ENCODE measurements at places on chromosomes 6 and 20.

DNA sequence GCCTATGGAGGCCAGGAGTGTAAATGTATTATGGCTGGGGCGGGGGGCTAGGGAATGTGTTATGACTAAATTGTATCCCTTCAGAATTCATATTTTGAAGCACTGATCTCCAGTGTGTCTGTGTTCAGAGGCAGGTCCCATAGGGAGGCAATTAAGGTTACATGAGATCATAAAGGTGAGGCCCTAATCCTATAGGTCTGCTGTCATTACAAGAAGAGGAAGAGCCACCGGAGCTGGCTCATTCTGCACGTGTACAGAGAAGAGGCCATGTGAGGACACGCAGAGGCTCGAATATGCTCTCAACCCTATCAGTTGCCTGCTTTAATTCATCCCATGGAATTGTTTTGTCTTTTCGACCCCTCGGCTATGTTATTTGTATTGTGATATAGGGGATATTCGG is 76.9 kb downstream of the VTA1 start:
- no peak for DNase-seq

DNA sequence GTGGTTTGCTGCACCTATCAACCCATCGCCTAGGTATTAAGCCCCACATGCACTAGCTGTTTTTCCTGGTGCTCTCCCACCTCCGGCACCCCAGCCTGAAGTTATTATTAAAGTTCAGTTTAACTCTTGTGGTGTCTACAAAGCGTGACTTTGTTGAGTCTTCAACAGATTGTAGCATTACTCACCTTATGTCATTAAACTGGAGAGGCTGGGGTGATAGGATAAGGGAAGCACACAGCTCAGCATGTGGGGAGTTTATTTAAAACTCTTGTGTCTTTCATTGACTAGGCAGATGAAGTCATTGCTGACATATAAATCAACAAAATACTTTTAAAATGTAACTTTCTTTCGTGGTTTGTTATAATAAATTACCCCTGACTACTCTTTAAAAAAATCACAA is 84.7 kb upstream of the GCM1 start:
- no peak for DNase-seq

GRCh38 chr6:106104476-106104875 is 18.3 kb downstream of the PRDM1 start:
- no peak for DNase-seq

DNA sequence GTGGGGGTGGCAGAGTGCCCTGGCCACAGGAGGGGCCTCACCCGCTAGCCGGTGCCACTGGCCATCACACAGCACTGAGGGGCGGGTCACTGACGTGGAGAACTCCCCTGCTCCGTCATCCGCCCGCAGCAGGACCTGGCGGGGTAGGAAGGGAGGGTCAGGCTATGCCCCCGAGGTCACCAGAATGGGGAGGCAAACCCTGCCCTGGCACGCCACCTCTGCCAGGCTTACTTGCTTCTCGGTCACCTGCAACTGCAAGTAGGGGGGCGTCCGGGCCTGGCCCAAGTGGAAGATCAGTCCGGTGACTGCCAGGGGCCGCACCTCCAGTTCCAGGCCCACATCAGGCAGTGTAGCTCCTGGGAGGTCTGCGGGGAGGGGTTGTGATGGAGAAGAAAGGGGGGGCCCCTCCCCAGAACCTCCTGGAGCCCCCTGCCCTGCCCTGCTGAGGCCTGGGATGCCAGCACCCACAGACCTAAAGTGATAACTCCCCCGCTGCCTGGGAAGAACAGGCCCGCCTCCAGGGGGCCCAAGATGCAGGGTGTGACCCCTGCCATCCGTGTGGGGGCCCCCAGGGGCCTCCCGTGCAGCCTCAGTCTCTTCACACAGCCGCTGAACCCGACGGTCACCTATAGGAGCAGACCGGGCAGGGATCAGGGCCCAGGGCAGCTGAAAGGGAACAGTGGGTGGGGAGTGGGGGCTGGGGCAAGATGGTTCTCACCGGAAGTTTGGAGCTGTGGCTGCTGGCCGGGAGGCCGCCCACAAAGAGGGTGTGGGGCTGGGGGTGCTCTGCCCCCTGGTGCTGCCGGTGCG is 7.4 kb downstream of the ADRM1 start:
- no peak for DNase-seq

GRCh38 chr6:3334555-3334954 is 75.8 kb downstream of the PSMG4 start:
- DNase-seq = no peak

DNA sequence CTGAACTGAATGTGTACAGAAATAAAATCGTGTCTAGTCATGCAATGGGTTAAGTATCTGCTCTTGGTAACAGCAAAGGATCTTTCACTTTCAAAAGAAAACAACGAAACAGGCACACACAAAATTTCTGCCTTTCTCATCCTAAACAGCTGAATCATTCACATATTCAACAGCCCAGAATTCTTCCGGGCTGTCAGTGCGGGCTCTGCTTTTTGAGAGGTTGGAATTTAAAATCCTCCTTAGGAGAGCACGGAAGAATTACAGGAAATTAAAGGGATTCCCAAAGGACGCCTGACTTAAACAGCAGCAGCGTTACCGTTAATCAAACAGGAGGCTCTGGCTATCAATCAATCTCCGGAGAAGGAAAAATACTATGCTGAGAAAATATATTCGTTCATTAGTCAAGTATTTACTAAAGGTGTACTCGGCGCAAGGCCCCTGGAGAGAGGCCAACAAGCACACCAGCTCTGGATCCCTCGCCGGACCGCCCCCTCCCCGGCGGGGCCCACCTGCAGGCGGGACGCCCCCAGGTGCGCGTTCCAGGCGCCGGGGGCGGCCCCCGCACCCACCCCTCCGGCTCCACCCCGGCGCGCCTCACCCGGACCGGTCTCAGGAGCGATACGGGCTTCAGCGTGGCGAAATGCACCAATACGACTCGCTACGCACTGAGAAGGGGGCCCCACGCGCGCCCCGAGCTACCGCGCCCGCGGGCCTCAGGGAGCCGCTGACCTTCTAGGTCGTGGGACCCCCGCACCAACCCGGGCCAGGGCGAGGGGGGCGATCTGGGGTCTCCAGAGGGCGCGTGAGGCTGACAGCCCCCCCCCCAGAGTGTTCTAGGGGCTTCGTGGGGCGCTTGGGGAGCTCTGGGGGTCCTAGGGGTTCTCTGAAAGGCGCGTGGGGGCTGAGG is 1.0 kb downstream of the NAPB start:
- no peak for DNase-seq

DNA sequence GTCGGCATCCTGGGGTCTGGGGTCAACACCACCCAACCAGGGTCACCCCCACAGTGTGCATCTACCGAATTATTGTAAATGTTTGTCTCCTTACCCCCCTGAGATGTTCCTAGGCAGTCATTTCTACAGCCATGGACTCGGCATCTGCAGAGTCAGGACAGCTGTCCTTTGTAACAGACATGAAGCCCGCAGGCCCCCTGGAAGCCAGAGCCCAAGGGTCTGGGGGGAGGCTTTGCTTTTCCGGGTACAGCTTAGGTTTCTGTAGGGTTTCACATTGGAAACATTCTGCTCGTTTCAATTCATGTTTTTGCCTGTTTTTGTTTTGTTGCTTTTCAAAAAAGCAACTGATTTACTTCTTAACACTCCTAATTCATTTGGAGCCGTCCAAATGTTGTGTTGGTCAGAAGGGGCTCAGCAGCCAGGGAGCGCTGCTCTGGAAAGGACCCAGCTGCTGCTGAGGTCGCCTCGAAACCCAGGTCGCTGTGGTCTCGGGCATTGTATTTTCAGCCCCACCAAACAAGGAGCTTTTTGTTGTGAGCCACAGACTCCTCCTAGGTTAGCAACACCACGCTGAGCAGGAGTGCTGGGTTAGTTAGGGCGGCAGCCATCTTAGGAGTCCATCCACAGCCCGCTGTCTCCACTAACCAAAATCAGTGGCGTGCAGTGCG is 160.4 kb downstream of the TMEM242 start:
- no peak for DNase-seq

DNA sequence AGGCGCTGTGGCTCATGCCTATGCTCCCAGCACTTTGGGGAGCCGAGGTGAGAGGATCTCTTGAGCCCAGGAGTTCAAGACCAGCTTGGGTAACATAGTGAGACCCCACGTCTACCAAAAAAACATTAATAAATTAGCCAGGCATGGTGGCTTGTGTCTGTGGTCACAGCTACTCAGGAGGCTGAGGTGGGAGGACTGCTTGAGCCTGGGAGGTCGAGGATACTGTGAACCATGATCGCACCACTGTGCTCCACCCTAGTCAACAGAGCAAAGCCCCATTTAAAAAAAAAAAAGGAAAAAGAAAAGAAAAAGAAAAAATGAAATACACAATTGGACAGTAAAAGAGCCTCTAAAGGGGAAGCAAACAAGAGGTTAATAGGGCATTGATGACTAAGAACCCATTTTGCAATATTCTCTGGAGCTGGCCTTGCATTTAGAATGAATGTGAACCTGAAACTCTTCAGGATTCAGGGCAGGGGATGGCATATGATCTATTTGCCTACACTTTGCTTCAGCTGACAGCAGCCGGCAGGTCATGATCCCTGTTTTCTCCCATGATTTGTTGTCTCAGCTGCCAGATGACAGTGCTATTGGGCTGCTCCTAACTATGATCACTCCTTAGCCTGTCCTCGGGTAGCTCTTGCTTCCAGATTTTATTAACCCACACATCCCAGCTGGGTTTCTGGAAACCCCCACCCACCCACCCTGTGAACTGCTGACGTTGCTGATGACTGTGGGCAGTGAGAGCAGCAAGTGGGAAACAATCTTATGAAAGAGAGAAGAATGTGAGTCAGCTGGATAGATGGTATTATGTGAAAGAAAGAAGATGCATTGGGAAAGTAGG is 83.8 kb upstream of the ELOVL5 start:
- no peak for DNase-seq

DNA sequence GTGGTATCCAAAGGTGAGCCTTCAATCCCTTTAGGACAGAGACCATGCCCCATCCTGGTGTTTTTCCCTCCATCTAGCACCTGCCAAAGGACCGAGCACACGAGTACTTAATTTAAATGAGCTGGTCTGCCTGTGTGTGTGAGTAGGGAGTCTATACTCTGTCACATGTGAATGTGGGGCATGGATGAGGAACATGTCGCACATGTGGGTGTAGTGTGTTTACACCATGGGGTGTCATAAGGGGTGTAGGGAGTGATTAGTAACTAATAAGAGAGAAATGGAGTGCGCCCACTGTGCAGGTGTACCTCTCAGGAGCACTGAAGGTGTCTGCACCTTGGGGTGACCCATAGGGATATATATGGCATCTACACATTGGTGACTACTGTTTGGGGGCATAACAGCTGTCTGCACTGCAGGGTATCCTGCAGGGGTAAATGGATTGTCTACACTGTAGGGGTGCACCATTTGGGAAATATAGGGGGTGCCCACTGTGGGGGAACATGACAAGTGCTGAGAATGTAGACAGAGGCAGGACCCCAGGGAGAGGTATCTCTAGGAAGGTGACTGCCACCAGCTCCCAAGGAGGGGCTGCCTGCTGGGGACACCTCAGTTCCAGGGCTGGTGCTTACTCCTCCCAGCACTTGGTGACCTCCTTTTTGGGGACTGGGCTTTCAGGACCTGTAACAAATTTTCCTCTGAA is 53.5 kb downstream of the EBF4 start:
- DNase-seq = no peak

DNA sequence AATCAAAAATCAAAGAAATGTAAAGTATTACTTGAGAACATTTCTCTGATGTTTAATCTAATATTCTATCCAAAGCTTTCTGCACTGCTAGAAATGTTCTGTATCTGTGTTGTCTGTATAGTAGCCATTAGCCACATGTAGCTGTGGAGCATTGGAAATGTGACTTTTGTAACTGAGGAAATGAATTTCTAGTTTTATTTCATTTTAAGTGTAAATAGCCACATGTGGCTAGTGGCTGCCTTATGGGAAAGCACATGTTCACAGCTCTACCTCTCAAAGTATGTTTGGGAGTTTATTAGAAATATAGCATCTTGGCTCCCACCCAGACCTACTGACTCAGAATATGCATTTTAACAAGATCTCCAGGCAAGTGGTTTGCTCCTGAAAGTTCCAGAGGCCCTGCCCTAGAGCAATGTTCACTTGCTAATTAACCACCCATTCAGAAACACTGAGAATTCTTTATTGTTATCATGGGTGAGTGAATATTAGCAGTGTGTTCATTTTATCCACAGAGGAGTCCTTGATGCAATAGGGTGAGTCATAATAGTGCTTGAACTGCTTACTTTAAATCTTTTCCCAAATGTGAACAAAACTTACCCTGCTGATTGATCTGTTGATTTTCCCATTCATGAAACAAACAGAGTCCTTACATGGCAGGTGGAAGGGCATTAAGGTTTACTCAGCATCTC is 282.7 kb downstream of the PLCB1 start:
- peak; percentile 49 for DNase-seq

DNA sequence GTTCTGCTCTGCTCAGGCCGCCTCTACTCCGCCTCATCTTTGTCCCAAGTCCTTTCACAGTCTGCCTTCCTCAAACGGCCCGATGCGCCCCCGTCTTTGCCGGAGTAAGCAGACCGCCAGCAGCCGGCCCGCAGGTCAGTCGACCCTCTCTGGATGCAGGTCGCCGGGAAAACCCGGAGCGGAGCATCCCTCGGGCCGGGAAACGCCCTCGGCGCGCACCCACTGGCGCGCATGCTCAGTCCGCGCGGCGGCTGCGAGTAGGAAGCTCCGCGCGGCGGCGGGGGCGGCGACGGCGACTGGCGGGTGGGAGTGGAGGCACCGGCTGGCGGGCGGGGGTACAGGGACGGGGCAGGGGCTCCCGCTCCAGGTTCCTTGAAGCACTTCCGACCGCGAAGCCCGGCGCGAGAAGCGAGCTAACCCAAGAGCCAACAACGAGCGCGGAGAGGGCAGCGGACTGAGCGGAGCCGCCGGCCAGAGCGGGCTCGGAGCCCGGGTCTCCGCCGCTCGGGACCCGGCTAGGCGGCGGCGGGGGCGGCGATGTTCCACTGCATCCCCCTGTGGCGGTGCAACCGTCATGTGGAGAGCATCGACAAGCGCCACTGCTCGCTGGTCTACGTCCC is at the start of gene LRRC1:
Gene LRRC1 (plus strand): TSS at position 286 of the 620 bp plus-strand sequence. CDS start 252 bp downstream, at position 538.
- DNase-seq = peak; percentile 61

- no peak for DNase-seq
Measured at GRCh38 chr6:12507636-12508035, 208.9 kb upstream of the PHACTR1 start.

GRCh38 chr20:36569847-36570429 is 3.5 kb upstream of the TGIF2 start:
- no peak for DNase-seq

DNA sequence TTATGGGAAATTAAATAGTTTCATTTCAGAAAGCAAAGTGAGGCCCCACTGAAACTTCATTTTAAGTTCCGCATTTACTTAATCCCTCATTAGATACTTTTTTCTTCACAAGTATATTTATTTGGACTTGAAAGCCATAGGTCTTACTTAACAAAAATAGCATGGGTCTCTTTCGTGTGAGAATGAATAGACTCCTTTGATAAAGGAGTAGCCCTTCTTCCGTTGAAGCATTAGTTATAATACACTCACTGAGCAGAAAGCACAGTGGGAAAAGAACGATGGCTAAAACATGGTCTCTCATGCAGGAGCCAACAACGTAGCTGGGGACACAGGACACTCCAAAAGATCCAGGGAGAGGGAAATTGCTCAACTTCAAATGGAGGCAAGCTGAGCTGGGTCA is 130.4 kb downstream of the SLC23A2 start:
- no peak for DNase-seq

All from AG09319 (cell line).